ENCODE measurements at places on chromosomes 13 and 19. TPM values are rescaled to one million over a fixed set of nuclear protein-coding genes. Genes with fewer than 3 reads are reported as not detected.

The MCF2L gene
- 7.0 TPM for total RNA-seq

The RXFP2 gene
- total RNA-seq, result not detected

The UNC13A gene
- total RNA-seq, result 5.8 TPM

The LGALS4 gene
- 0.81 TPM for total RNA-seq

The FSD1 gene
- 14.4 TPM for total RNA-seq

The ZC3H4 gene
- 94.4 TPM for total RNA-seq

- no peak for DNase-seq
- no peaks in the 10 kb centered on the region for H3K4me1 ChIP-seq
- H3K4me3 ChIP-seq, result no peak overlapping the region
- H3K27me3 ChIP-seq, result peaks cover 5% of the 10 kb centered on the region
Observed at GRCh38 chr19:54918499-54918898, 12.6 kb downstream of the NCR1 start.

DNA sequence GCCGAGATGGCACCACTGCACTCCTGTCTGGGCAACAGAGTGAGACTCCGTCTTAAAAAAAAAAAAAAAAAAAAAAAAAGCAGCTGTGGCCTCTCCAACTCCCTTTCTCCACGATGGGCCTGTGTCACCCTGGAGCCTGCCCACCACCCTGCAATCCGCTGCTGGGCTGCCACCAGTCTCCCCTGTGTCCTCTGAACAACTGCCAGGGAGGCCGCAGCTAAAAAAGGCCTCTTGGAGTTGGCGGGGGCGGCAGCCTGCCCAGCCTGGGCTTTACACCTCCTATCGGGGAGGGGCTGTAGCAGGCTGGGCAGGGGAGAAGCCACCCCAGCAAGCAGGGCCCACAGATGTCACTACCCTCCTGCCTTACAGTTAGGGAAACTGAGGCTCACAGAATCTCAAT lies 3.5 kb downstream of the CDC37 start:
- no peak overlapping the region for H3K27ac ChIP-seq
- H3K27me3 ChIP-seq, result no peaks in the 10 kb centered on the region
- no peak for DNase-seq
- H3K4me3 ChIP-seq, result no peak overlapping the region
- peaks cover 20% of the 10 kb centered on the region for H3K36me3 ChIP-seq

DNA sequence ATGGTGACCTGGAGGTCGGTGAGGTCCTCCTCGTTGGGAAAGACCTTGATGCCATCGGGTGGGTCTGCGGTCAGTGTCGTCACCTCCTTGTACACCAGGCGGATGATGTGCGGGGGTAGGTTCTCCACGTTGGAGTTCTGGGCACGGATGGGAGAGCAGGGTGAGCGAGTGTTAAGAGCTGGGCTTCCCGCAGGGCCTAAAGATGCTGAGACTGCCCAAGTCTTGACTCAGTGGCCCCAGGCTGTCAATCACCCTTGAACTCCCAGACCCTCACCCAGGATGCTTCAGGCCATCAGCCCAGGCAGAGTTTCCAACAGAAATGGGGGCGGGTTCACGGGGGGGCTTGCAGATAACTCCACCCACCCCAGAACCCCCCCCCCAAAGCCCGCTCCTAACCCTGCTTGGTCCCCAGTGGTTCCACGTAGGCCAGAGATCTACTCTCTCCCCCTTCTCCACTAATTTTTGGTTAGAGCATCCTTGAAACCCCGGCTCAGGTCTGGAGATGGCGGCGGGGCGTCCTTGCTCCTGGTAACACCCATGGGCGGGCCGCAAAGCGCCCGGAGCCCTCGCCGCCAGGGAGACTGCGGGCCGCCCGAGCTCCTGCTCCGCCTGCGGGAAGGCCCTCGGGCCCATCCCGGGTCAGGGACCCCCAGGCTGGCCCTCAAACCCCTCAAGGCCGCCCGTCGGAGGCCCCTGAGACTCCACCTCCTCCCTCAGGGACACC lies 600 bp downstream of the UBE2S start:
- peak overlapping the region; percentile 98 for H3K4me3 ChIP-seq
- H3K27ac ChIP-seq, result peak overlapping the region; percentile 100
- H3K36me3 ChIP-seq, result peaks cover 47% of the 10 kb centered on the region
- peaks cover 25% of the 10 kb centered on the region for H3K4me1 ChIP-seq

GRCh38 chr13:112740502-112741131 lies 50.8 kb downstream of the ATP11A start:
- peak; percentile 61 for DNase-seq
- no peaks in the 10 kb centered on the region for H3K36me3 ChIP-seq

- H3K36me3 ChIP-seq, result no peaks in the 10 kb centered on the region
- H3K4me1 ChIP-seq, result no peaks in the 10 kb centered on the region
- no peak overlapping the region for H3K4me3 ChIP-seq
- no peak for DNase-seq
- no peaks in the 10 kb centered on the region for H3K27me3 ChIP-seq
Observed at GRCh38 chr13:41383386-41383785, 72.3 kb downstream of the NAA16 start.

DNA sequence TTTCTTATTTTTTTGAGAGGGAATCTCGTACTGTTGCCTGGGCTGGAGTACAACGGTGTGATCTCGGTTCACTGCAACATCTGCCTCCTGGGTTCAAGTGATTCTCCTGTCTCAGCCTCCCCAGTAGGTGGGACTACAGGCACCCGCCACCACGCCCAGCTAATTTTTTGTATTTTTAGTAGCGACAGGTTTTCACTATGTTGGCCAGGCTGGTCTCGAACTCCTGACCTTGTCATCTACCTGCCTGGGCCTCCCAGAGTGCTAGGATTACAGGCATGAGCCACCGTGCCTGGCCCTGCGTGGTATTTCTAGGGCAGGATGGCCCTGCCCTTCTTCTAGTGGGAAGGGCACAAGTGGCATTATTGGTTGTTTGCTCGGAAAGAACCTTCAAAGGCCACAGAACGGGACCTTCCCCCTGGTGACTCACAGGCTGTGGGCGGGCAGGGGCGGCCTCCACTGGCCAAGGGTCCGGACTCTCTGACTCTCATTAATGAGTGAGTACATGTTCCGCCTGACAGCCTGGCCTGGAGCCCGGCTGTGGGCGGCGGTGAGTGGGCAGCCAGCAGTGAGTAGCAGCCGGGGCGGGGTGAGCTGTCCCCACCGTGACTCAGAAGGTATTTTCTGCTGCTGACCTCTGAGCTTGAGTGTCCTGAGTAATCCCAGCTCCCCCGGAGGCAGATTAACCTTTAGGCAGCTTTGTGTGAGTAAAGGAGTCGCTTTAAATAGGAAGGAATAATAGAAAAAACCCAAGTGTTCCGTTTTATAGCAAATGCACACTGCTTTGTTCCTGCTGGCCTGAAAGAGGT lies 5.1 kb downstream of the DOT1L start:
- DNase-seq, result no peak
- H3K36me3 ChIP-seq, result no peaks in the 10 kb centered on the region
- peaks cover 38% of the 10 kb centered on the region for H3K4me1 ChIP-seq
- H3K27ac ChIP-seq, result peak overlapping the region; percentile 11
- no peaks in the 10 kb centered on the region for H3K27me3 ChIP-seq
- H3K4me3 ChIP-seq, result no peak overlapping the region

DNA sequence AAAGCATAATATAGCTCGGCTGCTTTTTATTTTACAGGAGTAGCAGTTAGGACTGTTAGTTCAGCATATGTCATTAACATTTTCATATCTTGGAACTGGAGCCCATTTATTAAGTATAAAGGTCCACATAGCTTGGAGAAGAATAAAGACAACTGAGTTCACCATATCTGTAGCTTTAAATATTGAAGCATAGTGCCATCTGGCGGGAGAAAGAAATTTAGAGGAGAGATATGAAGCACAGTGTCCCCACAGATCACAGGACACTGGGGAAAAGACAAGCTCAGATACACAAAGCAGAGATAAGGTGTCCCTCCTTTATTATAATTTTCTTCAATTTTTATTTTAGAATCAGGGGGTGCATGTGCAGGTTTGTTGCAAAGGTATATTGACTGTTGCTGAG lies 104.7 kb upstream of the FREM2 start:
- no peaks in the 10 kb centered on the region for H3K36me3 ChIP-seq
- peaks cover 6% of the 10 kb centered on the region for H3K4me1 ChIP-seq
- no peaks in the 10 kb centered on the region for H3K27me3 ChIP-seq
- no peak overlapping the region for H3K27ac ChIP-seq
- DNase-seq, result peak; percentile 82

DNA sequence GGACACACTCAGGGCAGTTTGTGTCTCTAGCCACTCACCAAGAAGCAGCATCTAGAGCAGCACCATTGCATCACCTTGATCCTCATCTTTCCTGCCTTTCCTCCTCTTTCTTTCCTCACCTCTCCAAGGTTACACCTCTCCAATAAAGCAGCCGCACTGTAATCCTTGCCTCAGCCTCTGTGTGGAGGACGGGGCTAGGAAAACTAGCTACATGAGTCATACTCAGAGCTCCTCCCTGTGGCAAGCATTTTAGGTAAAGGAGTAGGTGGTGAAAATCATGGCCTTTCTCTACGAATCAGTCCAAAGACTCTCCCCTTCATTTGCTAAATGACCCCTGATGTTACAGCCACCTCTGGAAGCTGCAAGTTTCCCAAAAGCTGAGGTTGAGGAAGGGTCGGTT lies 108.9 kb downstream of the DNAJC15 start:
- no peak overlapping the region for H3K4me3 ChIP-seq
- DNase-seq, result peak; percentile 34
- no peaks in the 10 kb centered on the region for H3K27me3 ChIP-seq
- no peak overlapping the region for H3K27ac ChIP-seq

DNA sequence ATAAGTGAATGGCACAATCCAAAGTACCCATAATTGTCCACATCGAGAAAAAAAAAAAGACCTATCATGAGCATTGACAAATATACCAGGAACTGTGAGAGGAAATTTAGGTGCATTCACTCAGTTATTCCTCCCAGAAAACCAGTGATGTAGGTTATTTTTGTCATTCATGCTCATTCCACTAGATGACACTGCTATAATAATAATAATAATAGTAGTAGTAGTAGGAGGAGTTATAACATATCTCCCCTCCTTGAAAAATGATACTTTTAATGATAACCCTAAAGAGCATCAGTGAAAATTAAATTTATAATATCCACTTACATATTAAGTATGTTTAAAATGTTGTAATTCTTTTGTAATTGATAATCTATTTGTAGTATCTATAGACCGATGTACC lies 463.9 kb upstream of the MIR17HG start:
- H3K27ac ChIP-seq, result no peak overlapping the region
- no peaks in the 10 kb centered on the region for H3K27me3 ChIP-seq
- H3K4me3 ChIP-seq, result no peak overlapping the region
- no peak for DNase-seq
- no peaks in the 10 kb centered on the region for H3K36me3 ChIP-seq

GRCh38 chr19:18440936-18441803 lies 3.2 kb upstream of the ISYNA1 start:
- peaks cover 22% of the 10 kb centered on the region for H3K4me1 ChIP-seq
- no peak overlapping the region for H3K4me3 ChIP-seq
- H3K36me3 ChIP-seq, result peaks cover 8% of the 10 kb centered on the region
- no peak overlapping the region for H3K27ac ChIP-seq
- H3K27me3 ChIP-seq, result no peaks in the 10 kb centered on the region

DNA sequence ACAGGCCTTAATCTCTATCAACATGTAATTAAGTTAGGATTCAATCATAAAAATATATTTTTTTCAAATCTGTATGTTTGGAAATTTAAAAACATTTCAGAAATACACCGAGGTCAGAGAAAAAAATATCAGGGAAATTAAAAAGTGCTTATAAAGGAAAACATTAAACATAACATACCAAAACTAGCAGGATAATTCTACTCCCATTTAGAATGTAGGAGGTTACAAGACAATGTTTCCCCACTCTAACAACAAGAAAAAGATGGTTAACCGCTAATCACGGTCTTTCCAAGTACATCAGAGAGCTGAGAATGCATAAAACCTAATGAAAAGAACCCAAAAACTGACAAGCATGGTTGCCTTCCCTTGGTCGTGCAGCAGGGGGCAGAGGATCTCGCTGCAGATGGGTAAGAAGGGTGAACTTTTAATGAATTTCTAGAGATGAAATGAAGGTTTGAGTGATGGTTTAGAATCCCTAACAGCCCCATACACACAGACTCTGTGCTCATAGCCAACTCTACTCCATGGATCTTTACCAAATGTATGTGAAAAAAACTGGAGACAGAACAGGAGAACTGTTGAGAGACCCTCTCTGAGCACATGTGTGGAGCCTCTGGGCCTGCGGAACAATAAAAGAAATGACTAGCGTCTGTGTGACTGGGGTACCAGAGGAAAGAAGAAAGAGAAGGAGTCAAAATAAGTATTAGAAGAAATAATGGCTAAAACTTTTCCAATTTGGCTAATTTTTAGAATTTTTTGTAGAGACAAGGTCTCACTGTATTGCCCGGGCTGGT lies 51.3 kb upstream of the LSM14A start:
- no peaks in the 10 kb centered on the region for H3K27me3 ChIP-seq
- peaks cover 8% of the 10 kb centered on the region for H3K4me1 ChIP-seq

DNA sequence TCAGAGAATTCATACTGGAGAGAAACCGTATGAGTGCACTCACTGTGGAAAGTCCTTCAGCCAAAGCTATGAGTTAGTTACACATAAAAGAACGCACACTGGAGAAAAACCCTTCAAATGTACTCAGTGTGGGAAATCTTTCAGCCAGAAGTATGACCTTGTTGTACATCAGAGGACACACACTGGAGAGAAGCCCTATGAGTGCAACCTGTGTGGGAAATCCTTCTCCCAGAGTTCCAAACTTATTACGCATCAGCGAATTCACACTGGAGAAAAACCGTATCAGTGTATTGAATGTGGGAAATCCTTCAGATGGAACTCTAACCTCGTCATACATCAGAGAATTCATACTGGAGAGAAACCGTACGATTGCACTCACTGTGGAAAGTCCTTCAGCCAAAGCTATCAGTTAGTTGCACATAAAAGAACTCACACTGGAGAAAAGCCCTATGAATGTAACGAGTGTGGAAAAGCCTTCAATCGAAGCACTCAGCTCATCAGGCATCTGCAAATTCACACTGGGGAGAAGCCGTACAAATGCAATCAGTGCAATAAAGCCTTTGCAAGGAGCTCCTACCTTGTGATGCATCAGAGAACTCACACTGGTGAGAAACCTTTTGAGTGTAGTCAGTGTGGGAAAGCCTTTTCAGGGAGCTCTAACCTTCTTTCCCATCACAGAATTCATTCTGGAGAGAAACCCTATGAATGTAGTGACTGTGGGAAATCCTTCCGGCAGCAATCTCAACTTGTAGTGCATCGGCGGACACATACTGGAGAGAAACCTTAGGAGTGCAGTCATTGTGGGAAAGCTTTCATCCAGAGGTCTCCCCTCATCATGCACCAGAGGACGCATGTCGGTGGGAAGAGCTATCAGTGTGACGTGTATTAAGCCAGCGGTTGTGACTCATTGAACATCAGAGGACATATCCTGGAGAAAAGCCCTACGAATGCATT lies 16.5 kb upstream of the ZNF8 start:
- H3K4me1 ChIP-seq, result no peaks in the 10 kb centered on the region
- no peaks in the 10 kb centered on the region for H3K27me3 ChIP-seq
- no peak for DNase-seq
- H3K27ac ChIP-seq, result no peak overlapping the region
- peaks cover 74% of the 10 kb centered on the region for H3K36me3 ChIP-seq

Measured in A673 (cell line).